ENCODE measurements at places on chromosomes 1 and 21.

DNA sequence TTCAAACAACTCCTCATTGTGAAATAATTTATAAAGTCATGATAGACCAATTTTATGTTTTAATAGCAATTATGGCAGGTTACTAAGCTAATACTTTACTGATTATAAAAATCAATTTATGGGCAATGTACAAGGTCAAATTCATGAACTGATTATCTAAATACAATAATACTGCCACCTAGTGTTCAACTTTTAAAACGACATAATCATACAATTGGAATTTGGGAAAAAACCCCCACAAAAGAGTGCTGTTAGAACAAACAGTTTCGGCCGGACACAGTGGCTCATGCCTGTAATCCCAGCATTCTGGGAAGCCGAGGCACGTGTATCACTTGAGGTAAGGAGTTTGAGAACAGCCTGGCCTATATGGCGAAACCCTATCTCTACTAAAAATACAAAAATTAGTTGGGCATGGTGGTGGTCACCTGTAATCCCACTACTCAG is 14.0 kb downstream of the GTF2B start:
- DNase-seq: no peak

DNA sequence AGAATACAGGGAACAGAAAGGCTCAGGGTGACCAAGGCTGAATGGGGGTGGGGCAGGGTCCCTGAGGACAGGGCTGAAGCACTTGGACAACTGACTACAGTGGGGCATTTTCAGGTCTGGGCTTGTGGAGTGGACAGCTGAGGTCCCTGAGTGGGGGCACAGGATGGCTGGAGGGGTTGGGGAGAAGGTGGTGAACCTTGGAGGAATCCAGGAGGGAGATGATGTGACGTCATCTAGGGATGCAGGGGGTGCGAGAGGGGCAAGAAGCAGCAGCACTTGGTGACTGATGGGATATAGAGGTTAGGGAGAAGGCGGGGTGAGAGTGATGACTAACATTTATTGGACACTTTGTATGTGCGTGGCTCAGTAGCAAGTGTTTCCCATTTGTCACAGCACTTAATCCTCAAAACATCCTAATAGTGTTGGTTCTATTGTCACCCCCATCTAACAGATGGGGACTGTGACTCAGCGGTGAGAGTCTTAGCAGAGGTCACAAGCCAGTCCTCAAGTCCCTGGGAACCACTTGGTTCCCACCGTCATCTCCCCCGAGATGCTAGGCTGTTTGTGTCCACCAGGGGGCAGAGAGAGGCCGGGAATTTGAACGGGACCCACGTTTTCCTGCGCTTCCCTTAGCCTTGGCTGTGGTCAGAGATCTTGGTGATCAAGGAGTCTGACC is 27.9 kb upstream of the BMP8B start:
- no peak for DNase-seq

GRCh38 chr1:38296047-38296446 is 249.5 kb upstream of the POU3F1 start:
- no peak for DNase-seq

DNA sequence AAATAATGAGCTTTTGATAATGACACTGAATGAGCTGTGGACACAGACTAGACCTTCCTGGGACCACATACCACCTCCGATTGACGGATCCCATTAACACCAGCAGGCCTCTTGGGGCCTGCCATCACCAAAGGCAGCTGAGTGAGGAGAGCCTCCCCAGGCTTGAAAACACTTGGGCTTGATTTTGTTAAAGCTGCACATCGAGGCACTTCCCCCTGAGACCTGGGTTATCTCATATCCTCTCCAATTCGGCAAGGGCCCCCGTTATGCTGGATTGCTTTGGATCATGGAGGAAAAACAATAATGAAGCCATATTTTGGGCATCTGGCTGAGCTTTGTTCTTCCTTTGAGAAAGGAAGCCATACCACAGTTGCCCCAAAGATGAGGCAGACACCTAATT is 143.0 kb downstream of the AJAP1 start:
- DNase-seq: no peak

DNA sequence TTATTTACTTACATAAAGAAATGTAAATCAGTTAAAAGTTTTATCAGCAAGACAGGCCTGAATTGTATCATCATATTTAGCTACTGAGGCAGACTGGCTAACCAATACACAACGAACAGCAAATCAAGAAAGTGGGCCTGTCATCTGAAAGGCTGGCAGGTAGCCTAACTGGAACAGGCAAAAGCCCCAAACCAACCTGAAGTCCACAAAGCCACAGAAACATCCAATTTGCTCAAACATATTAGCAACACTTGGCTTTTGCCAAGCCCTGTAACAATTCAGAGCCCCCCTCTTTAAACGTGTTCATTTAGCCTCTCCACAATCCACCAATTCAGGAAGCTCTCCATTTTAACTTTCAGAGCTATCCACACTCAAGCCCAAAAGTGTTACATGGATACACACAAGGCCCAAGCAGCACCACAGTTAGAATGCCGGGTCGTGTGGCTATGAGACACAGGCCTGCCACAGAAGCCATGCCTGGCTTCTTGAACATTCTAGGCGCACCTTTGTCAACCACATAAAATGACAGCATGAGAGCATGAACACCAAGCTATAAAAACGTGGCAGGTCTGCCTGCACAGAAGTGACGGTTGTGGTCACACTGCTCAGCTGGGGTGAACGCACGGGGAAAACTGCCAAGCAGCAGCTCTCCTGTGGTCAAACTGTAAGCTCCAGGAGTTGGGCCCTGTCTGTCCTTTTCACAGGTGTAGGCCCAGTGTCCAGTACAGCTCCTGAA is 49.3 kb downstream of the CD34 start:
- no peak for DNase-seq

- no peak for DNase-seq
These were observed 24.1 kb downstream of the CHI3L2 start for GRCh38 chr1:111251570-111251969.

DNA sequence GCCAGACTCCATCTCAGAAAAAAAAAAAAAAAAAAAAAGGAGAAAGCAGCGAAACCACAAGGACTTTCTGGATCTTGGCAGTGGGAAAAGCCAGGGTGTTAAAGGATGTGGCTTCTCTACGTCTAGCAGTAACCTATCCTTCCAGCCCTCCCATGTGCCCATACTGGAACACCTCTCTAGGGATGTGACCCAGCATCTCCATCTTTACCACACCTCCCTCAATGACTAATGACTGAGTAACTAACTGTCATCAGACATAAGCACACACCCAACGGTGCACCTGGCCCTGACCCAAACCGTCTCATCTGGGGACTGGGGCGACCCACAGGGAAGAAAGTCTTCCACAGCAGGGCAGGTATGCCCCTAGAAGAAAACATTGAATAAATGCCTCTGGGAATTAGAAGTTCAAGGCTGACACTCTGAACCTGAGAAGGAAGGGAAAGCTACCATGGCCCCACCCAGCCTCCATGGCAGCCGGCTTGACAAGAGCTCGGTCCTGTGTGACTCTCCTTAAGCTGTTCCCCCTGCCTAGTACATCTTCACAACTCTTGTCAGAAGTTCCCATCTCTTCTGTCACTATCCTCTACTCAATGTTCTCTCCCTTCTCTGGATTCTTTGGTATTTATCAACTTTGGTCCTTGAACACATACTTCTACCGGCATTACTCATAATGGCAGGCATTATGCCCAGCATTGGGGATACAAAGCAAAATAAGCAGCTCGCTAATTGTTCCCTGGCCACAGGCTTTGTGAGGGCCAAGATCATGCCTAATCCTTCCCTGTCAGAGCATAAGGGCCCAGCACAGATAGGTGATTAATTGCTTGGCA is 14.8 kb upstream of the PAQR6 start:
- DNase-seq: no peak

- no peak for DNase-seq
These were observed 158.0 kb upstream of the CACYBP start for GRCh38 chr1:174841747-174842146.
